HFFc6 (cell line): ENCODE measurements at places on chromosomes 1 and 21. TPM values are rescaled to one million over a fixed set of nuclear protein-coding genes. Genes with fewer than 3 reads are reported as not detected.

DNA sequence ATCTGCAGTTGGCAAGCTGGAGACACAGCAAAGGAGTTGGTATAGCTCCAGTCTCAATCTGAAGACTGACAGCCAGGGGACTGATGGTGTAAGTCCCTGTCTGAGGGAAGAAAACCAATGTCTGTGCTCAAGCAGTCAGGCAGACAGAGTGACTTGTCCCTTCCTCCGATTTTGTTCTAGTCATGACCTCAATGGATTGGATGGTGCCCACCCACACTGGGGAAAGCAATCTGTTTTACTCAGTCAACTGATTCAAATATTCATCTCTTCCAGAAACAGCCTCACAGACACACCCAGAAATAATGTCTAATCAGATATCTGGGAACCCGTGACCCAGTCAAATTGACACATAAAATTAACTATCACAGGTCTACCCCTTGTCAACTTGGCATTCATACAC, 11.9 kb upstream of the MRPL39 start:
- no peak for DNase-seq

GRCh38 chr1:233673261-233673946, 59.5 kb downstream of the KCNK1 start:
- DNase-seq: no peak

- DNase-seq: no peak
These were observed 203.1 kb upstream of the GALNT2 start for GRCh38 chr1:229863651-229864545.

The KCNQ4 gene
- total RNA-seq: not detected in 3 replicates

DNA sequence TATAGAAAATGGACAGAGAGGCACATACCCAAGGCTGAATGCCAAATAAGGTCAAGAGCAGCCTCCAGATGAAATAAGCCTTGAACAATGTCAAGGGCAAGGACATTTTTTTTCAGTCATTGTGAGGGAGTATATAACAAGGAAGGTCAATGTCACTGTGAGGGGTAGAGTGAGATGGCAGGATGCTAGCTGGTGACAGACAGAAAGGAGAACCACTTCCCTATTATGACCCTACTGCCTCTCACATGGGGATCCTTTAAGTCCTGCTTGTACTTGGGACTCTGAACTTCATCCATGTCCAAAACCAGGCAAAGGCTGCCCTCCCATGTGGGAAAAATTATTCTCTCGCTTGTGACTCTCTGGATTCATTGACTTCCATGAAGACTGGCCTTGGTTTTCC, 119.5 kb upstream of the COA6 start:
- no peak for DNase-seq

The KCNE2 gene
- not detected in 3 replicates for total RNA-seq

The TTC39A gene
- 0.10 to 0.94 TPM (median 0.22 TPM) in 3 replicates for total RNA-seq

The C1orf146 gene
- not detected in 3 replicates for total RNA-seq

GRCh38 chr1:16162163-16162822, 6.4 kb upstream of the EPHA2 start:
- DNase-seq: no peak

- DNase-seq: peak; percentile 86
These were observed 2.8 kb upstream of the ZC3H12A start for GRCh38 chr1:37471345-37472231.

The FCRL5 gene
- total RNA-seq: not detected in 3 replicates

- DNase-seq: peak; percentile 85
These were observed 55.1 kb downstream of the UBE2T start for GRCh38 chr1:202286622-202287097.

DNA sequence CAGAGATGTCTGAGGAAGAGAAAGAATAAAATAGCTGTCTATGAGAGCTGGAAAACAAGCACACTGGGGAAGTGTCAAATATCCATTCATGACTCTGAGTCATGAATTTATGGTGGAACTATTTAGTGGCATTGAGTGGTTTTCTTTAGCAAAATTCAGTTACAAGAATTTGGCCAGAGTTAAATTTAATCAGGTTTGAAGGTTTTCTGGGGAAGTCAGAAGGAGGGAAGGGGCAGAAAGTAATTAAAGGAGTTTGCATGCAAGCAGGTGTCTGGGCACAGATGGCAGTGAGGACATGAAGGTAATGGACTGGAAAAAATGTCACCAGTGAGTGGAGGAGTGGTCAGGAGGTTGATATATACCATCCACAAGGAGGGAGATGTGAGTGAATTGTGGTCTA, 121.9 kb upstream of the IVNS1ABP start:
- peak; percentile 3 for DNase-seq

The TSPAN1 gene
- 0.94 to 2.1 TPM (median 1.0 TPM) in 3 replicates for total RNA-seq

DNA sequence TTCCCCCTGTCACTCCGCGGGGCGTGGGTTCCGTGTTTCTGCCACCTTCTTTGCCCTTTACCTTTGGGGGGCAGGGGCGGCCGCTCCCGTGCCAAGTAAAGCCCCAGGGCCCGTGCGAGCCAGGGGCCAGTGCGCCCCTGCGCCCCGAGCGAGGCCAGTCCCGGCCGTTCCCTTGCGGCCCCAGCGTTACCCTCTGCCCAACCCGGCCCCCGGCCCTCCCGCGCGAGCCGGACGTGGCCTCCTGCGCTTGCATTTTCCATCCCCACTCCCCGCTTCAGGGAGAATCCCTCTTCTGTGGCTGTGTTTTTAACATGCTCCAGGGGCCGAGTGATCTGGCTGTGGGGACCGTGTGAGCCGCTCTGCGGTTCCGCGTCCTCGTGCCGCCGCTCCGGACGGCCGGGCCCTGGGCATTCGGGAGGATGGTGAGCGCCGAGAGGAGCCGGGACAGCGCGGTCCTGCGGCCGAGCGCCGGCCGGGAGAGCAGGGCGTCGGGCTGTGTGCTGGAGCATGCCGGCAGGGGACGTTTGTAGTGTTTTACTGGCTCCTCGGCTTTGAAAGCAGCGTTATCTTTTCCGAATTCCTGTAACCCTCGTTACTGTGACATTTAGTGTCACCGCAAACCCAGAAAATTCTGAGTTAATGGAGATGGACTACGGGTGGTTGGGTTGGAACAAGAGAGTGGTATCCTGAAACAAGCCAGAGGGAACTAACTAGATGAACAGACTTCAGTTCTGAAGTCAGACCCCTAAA, 1.0 kb downstream of the GALNT2 start:
- DNase-seq: peak; percentile 11

GRCh38 chr1:183126528-183126927, 59.5 kb upstream of the LAMC2 start:
- DNase-seq: no peak

- no peak for DNase-seq
These were observed 12.0 kb upstream of the SLC9A1 start for GRCh38 chr1:27166929-27167328.

- no peak for DNase-seq
These were observed 71.2 kb downstream of the DAP3 start for GRCh38 chr1:155759966-155760630.

The VWA5B1 gene
- total RNA-seq: not detected in 3 replicates

DNA sequence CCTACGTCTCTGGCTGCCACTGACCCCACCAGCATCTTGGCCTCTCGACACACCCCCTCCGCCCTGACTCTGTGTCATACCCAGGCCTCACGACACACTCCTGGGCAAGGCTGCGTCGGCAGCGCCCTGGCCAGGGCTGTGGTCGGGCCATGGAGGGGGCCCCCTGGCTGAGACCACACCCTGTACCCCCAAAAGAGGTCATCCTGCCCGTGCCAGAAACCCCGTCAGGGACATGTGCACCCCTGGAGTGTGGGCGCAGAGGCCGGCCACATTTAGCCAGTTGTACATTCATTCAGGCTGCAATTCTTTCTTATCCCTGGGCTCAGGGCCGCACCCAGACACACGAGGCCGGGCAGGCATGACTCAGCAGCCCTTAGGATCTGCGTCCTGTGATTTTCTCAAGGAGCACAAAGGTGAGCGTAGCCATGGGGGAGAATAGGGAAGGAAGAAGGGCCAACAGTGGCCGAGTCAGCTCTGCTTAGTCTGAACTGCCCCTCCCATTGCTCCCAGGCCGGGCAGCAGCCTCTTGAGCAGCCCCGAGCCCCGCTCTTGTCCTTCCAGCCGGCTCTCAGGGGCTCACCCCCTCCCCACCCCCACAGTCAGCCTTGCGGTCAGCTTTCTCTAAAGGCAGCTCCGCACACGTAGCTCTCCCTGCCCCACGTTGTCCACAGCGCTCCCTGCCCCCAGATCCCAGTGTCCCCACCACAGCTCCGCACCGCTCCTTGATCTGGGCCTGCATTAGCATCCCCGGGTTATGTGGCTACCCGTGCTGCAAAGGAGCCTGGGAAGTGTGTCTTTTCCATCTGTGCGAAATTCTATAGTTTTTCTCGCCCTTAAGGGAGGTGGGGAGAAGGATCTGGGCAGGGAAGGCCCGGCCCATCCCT, 7.9 kb downstream of the CSTB start:
- DNase-seq: peak; percentile 53

- no peak for DNase-seq
These were observed 120.1 kb upstream of the NR5A2 start for GRCh38 chr1:199907361-199907760.

DNA sequence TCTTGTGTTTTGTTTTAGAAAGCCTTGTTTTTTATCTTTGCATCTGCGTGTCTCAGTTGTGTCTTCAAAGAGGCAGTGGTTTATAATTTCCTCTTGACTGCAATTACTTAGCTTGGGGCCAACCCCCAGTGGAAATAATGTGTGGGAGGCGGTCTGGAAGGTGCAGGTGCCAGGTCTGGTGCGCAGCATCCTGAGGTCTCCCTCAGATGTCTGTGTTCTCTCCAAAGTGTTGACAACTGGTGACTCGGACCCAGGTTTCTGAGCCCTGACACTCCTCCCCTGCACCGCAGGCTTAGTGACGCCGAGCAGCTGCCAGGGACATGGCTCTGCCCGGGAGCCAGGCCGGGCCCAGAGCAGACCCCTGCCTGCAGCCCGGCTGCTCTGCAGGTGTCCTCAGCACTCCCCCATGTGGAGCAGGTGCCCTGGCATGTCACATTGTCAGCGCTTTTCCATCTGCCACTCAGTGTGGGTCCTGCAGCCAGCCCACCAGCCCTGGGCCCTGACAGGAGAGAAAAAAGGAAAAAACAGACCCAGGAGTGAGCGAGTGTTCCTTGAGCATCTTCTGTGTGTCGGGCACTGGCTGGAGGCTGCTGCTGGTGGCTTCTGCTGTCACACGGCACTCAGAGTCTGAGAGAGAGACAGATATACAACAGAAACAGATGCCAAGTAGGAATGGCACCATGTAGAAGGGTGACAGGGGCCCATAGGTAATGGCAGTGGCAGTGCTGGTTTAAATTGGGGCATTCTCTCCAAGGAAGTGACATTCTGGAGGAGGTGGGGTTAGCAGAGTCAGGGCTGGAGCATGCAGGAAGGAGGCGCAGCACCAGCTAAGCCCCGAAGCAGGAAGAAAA, 24.8 kb upstream of the SELENON start:
- DNase-seq: no peak

DNA sequence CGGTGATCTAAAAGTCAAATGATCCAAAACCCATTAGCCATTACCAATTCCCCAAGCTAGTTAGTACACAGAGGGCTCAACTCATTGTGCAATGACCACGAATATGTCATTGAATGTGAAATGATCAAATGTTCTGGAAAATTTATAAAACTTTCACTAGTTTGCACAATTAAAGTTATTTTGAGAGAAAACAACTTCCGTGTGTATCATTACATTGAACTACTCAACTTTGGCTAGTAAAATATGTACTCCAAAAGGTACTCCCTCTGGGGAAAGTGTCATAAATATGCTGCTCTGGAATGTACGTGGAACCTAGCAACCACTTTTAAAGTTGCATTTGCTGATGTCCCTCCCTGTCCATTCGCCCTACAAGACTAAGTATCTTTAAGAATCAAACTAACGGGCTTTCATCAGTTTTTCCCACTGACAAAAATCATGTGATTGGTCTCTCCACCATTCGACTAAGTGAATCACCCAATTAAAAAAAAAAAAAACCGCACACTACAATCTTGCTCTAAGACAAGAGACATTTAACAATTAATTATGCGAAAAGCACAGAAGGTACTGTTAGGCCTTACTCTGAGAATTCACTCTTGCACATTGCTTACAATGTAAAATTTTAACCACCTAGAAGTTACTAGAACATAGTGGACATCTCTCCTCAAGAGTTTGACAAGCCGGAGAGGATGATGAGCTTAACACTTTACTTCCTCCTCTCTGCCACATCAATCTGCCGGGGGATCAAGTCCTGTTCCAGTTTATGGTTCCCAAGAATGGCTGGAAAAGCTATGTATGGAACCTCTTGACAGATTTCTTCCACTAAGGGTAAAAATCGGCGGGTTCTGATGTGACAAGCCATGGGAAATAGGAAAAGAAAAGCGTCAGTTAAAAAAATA, 1.2 kb downstream of the ACBD3 start:
- DNase-seq: peak; percentile 43

DNA sequence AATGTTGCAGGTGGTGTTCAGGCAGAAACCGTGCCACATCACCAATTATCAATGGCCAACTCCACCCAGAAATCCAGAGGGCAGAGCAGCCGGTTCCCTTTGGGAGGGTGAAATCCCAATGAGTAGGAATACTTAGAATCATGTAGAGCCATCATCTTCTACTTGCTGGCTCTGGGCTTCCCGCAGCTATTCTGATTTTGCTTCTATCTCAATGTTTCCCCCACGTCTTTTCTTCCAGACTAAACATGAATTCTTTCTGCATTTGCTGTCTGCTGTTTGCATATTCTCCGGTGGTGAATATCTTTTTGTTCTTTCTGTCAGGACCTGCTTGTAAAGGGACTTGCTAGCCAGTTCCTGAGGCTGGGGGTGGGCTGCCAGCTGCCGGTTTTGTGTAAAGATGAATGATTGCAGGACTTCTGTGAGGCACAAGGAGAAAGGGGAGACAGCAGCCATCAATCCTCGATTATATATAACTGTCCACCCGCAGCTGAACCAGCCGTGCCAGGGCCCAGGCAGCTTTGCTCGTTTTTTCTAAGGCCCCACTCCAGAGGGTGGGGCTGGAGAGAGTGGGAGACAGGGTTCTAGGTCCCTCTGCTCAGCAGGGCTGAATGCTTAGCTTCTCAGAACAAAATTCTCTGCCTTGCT, 33.2 kb downstream of the PRAMEF20 start:
- no peak for DNase-seq

The MYOG gene
- total RNA-seq: not detected in 3 replicates

- no peak for DNase-seq
These were observed 36.3 kb downstream of the ACTL8 start for GRCh38 chr1:17791480-17791879.

DNA sequence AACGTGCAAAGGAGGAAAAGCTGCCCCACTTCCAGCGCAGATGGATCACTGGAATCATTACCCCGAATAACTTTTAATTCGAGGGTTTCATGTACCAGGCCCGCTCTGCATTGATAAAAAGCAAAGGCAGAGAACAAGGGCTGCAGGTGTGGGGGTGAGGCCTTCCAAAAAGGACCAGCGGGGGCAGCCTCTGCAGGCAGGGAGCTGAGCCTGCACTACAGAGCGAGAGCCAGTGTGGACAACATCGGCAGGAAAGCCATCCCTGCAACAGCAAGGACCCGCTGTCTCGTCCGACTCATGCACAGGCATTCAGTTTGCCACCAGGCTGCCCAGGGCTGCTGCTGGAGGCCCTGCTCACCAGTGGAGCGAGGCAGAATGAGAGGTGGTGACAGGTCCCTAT, 27.1 kb upstream of the AJAP1 start:
- DNase-seq: no peak
